ENCODE measurements at places on chromosomes 7 and 10.
A peak's percentile ranks its signal among the peaks of the same experiment; 100 is the strongest.

- DNase-seq = no peak
Observed at GRCh38 chr7:107938456-107939250, 47.7 kb downstream of the DLD start.

- no peak for DNase-seq
Observed at GRCh38 chr10:121668314-121669027, 70.2 kb upstream of the FGFR2 start.

GRCh38 chr10:12549297-12549696, 199.9 kb downstream of the CAMK1D start:
- no peak for DNase-seq

- DNase-seq = peak; percentile 45
Observed at GRCh38 chr10:75400771-75401568, 594 bp downstream of the ZNF503 start.

Measured in activated naive CD4-positive, alpha-beta T cell treated with anti-CD3 and anti-CD28 coated beads, Interleukin-2, amount 50 U/mL, for 72 hours (primary cell).